ENCODE measurements at places on chromosomes 16 and 17.

DNA sequence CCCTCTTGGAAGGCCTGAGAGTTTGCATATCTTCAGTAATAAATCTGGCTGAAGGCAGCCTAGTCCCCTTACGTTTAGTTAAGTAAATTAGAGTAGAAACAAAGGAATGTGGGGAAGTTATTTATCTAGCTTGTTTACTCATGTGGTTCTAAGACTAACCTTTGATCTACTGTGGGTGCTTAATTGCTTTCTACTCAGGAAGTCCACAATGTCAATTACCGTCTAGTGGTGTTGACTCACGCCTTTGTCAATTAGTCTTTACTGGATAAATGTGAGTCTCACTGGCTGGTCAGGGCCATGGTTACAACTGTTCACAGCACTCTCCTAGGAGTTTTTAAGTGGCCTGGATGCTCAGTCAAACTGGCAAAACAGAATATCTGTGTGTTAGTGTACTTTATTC, 2338.4 kb downstream of the TP53TG3F start:
- no peak for DNase-seq

DNA sequence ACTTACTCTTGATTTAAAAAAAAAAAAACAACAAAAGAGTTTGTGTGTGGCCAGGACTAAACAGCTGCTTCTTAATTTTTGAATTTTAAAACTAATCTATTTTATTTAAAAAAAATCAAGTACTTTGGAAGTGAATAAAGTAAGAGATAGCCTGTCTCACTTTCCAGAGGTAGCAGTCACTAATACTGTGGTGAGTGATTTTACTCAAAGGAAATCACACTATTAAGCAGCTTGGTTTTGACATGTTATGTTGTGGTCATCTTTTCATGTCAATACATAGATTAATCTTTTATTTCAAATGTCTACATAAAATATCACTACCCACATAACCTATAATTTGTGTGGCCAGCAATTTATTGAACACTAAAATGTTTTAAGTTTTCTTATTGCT, 102.2 kb upstream of the HLF start:
- no peak for DNase-seq

DNA sequence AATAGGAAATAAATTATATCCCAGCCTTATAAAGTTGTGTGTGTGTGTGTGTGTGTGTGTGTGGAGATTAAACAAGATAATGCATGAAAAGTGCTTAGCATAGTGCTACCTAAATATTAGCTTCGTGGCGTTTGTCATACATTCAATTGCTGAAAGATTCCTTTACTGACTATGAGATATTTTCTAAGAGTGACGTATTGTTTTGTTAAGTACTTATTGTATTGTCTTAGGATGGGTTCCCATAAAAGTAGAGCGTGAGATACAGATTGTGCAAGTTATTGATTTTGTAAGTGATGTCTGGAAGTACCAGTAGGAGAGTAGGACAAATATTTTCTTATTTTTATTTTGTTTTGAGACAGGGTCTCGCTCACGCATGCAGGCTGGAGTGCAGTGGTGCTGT, 730.0 kb downstream of the CDH8 start:
- DNase-seq: no peak

GRCh38 chr17:81339191-81339533, 44.1 kb upstream of the SLC38A10 start:
- no peak for DNase-seq

GRCh38 chr16:17445421-17445820, 25.3 kb downstream of the XYLT1 start:
- no peak for DNase-seq

DNA sequence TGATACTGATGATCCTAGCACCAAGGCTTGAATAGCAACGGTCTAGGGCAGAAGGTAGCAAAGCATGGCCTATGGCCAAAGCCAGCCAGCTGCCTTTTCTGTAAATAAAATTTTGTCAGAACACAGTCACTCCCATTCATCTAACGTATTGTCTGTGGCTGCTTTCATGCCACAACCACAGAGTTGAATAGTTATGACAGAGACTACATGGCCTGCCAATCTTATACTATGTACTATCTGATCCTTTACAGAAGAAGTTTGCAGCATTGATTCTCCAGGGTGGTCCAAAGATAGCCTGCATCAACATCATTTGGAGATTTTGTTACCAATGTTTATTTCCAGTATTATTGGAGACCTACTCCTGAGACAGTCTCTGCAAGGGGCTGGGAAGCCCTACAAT, 19.9 kb upstream of the MMD start:
- no peak for DNase-seq

DNA sequence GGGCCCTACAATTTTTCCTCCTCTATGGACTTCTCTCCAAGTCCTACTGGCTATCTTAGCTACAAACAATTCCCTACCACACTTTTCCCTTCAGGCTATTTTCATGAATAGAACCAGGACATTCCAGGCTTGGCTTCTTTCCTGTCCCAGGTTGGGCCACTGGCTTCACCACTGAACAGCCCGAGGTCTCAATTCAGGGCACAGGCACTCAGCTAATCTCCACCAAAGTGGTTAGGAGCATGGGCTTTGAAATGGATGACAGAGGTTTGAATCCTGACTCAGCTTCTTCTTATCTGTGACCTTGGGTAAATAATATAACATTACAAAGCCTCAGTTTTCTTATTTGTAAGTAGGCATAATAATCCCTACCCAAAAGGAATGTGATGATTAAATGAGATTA, 50.9 kb upstream of the ZNF629 start:
- no peak for DNase-seq
